SHP77 (cell line): ENCODE measurements at places on chromosomes 6 and 20.

GRCh38 chr6:97049253-97050011 lies 124.9 kb downstream of the KLHL32 start:
- DNase-seq: no peak

- DNase-seq: no peak
Measured at GRCh38 chr6:37783025-37783855, 36.3 kb upstream of the ZFAND3 start.

DNA sequence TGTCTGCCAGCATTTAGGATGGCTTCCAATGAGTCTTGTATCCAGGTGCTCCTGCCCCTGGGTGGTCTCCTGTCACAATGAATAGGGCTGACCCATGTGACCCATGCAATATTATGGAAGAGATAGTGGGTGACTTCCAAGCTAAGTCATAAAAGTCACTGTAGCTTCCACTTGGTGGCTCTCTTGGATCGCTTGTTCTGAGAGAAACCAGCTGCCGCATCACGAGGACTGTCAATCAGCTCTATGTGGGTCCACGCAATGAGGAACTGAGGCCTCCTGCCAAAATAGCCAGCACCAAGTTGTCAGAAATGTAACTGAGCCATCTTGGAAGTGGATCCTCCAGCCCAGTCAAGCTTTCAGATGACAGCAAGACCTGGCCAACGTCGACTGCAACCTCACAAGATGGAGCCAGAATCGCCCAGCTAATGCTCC lies 14.9 kb upstream of the MATN4 start:
- peak; percentile 36 for DNase-seq

DNA sequence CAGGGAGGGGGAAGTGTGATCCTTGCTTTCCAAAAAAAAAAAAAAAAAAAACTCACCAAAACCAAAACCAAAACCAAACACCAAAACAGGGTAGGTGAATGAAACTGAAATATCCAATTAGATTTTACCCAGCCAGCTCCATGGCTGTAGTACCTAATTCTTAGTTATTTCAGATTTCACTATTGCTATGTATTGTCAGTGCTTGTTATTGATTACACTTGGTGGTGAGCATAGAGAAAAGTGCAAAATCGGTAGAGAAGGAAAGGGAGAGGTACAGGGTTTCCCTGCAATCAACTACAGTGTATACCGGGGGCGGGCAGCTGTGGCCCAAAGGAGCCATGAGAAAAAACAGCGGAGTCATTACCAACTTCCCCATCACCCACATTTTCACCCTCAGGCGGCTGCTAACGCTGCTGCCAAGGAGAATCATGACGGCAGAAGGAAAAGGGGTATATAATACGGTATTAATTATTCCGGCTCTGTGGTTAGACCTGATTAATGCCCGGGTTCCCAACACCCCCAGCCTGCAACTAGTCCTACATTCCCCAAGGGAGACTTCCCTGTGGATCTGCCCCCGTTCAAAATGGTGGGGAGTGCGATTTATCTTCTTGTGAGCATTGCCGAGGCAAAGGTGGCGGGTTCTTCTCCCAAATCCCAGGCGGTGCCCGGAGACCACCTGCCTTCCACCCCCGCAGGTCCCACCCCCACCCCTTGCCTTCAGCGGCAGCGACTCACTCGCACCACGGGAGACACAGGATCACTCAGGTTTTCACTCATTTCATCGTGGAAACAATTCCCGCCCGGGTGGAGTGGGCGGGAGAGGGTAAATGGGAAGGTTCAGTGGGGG lies at the start of gene C6orf62:
Gene C6orf62, minus strand, starts transcription at position 30 of the 847 bp plus-strand sequence. CDS start 486 bp downstream, outside the sequence.
- no peak for DNase-seq

DNA sequence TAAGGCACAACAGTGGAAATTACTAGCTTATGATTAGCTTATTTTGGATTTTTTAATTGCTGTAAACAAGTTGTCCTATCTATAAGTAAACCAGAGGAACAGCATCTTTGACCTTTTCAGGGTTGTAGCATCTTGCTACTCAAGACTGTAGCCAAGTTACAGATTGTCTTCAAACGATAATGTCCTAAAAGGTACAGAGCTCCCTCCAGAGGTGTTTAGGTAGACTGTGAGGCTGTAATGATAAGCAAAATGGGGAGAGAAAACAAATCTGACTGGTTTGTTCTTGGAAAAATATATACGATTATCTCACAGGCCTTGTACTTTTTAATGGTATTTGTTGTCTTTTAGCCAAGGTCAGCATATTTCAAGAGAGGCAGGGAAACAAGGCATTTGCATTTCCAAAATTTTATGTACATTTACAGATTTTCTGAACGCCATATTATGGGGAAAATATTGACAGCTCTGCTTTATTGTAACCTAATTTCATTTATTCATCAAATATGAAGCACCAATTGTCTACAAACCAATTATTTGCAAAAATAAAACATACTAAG lies 273.4 kb downstream of the MEI4 start:
- peak; percentile 8 for DNase-seq

DNA sequence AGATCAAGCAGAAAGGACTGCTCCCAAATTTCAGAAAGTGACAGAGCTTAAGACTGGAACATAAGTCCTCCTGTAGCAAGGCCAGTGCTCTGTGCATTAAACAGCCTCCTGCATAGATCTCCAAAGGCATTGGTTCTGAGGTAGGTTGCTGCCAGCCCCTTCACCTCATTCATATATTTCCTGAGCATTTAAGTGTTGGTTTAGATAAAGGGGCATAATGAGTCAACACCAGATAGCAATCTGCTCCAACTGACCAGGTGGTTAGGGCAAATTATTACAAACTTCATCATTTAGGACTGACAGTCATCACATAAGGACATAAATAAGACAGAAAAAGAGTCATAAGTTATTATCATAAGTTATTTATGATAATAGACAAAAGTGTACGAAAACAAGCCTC lies 10.7 kb downstream of the PTPRK start:
- DNase-seq: no peak

DNA sequence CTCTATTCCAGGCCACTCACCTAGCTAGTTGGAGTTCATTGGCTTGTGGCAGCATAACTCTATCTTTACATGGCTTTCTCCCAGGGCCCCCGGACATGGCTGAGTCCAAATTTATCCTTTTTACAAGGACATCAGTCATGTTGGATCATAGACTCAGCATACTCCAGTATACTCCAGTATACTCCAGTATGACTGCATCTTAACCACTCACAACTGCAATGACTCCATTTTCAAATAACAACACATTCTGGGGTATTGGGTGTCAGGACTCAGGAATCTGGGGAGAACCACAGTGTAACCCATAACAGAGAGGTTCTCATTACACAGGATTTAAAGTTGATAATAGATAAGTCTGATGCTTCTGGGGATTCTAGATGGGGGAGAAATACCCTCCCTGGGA lies 53.8 kb upstream of the TSHZ2 start:
- DNase-seq: no peak

GRCh38 chr20:33181482-33182093 lies 13.6 kb downstream of the BPIFA2 start:
- DNase-seq: no peak
